ENCODE measurements at places on chromosomes 6 and 20.

DNA sequence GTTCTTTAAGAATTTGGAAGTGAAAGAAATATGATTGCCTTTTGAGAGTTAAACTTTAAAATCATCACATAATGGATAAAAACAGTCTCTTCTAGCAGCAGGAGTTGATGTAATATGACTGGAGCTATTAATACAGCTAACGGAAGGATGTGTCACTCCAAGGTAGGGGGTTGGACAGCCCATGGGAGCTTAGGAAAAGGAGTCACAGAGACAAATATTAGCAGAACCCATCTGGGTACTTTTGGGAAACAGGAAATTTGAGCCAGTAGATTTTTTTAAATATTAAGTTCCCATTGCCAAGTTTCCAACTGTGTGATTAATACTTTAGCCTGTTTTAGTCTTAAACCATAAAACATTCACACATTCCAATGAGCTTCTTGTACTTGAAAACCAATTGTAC is 164.7 kb upstream of the RIMS1 start:
- no peak for DNase-seq

DNA sequence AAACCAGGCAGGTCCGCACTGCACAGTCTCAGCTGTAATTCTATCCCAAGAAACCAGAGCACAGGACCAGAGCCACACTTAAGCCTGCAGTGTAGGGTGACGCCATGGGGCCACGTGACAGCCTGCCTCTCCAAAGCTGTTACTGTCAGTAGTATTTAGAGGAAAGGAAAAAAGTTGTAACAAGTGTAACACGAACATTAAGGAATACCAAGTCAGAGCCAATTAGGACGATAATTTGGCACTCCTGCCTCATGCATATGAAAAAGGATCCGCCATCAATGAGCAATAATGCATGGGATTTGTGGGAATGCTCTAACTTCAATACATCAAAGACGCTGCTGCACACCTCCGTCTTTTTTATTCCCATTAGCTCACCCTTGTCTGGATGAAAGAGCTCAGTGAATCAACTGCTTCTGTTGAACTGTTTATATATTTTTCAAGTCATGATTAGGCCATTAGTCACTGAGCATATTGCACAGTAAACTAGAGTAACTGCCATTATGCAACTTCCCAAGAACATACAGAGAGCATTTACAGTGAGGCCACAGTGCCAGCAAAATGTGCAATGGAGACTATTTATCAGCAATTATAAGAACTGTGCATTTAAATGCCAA is 79.9 kb downstream of the ATXN1 start:
- DNase-seq = no peak

DNA sequence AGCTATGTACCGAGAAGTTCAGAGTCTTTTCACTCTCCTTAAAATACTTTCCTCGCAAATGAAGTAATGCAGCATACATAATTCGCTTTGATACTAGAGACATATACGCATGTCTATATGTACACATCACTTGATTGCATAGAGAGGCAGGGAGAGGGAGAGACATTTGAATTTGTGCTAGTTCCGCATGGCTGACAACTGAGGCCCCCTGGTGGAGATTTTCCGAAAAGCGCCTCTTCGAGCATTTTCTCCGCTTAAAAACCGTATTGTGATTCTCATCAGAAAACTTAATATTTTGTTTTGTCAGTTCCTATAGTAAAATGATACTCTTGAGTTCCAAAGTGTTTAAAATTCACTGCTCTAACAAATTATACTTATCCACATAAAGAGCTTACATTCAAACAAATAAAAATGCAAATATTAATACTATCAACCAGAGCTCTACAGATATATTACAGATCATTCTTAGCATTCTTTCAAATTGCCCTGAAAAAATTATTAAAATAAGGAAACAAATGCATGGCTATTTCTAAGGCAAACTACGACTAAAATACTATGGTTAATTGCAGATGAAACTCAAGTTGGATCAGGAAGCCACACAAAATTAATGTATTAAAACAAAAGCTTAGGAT is 637 bp downstream of the MYLK4 start:
- no peak for DNase-seq

DNA sequence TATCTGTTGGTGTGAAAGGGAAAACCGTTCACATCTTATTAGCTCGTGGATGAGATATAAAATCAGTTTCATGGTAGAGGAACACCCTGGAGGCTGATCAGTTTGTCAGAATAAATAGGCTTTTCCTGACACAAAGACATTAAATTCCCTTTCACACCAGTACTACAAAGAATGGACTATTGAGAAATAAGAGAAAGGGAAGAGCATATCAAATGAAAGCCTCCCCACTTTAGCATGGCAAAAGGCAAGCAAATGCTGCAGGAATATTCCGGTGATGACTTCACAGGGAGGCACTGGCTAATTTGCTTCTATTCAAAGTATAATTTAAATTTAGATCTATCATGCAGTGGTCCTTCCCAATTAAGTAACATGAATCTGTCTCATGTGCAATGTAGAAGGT is 115.9 kb upstream of the AGPAT4 start:
- DNase-seq = no peak

GRCh38 chr6:83068616-83069015 is 1.1 kb downstream of the DOP1A start:
- DNase-seq = no peak

DNA sequence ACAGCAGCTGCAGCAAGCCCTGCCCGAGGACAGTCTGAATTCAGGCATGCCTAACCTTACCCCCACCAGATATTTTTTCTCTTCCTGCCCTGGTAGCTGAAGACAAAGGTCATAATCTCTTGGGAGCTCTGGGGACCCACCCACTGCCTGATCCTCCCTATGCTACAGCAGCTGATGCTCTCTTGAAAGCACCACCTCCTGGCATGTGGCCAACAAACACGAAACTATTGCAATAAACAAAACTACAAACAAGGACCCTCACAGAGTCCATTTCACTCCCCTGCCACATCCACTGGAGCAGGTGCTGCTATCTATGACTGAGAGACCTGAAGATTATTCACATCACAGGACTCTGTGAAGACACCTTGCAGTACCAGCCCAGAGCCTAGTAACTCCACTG is 238.5 kb upstream of the HS3ST5 start:
- DNase-seq = no peak

DNA sequence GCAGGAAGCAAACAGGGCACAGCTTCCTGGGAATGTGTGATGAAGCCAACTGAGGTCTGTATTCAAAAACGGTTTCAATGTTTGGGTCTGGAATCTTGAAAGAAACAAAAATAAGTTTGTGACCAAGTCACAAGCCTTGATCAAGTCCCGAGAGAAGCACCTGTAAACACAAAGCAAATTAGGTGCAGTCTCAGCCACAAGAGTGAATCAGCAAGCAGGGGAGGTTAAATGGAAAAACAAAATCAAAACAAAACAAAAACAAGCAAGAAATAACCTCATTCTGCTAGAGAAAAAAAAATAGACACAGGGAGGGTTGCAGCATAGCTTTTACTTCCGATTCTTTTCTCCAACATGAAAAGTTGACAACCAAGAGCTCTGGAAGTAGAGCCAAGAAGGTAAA is 201.7 kb downstream of the CLIC5 start:
- DNase-seq = no peak

- no peak for DNase-seq
These were observed at the start of gene LTB for GRCh38 chr6:31582230-31582643. Gene LTB (minus strand): TSS chr6:31582424. CDS start chr6:31582417, 7 bp downstream.

DNA sequence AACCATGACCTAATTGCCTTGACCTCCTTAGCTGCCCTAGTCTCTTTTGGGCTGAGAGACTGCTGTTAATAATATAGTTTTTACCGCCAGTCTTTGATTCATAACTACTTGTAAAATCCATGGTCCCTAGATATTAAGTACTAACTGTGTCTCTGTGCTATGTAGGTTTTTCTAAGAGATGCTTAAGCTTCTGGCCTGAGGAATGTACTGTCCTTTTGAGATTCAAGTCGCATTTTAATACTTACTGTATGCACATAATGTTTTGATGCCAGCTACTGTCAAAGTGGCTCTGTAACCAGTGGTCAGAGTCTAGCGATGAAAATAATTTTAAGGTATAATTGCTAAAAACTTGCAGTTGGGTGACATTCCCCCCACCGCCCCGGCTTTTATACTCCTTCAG is 2.1 kb downstream of the AKAP12 start:
- no peak for DNase-seq

DNA sequence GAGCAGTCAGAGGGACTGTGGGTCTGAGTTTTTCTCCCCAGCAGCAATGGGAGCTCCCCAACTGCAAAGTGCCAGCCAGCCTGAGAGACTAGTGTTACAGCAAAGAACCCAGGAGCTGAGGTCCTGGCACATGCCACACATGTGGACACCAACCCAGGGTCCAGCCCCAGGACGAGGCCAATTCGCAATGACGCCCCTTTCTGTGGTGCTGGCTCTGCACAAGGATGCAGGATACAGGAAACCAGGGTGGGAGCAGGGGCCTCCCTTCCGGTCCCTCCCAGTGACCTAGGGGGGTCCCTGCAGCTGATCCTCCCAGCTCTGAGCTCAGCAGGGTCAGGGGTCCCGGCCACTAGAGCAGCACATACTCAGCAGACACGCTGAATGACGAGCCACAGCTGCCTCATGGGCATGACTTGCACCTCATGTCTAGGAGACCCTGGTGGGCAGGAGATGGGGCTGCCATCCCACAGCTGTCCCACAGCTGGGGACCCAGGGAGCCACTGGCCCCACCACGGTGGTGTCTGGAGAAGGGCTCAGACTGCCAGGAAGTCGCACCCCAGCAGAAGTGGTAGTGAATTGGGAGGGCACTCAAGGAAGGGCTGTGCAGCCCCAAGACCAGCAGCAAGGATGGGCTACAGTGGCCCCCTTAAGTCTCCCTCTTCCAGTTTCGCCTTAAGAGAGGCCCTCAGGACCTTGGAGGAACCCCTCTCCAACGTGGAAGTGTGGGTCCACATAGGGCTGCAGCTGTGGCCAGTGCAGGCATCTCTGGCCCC is 3.6 kb downstream of the ARFRP1 start:
- no peak for DNase-seq

- no peak for DNase-seq
These were observed 55.1 kb downstream of the CEBPB start for GRCh38 chr20:50245498-50246366.

- no peak for DNase-seq
These were observed 158.7 kb downstream of the RNGTT start for GRCh38 chr6:88804701-88805100.

DNA sequence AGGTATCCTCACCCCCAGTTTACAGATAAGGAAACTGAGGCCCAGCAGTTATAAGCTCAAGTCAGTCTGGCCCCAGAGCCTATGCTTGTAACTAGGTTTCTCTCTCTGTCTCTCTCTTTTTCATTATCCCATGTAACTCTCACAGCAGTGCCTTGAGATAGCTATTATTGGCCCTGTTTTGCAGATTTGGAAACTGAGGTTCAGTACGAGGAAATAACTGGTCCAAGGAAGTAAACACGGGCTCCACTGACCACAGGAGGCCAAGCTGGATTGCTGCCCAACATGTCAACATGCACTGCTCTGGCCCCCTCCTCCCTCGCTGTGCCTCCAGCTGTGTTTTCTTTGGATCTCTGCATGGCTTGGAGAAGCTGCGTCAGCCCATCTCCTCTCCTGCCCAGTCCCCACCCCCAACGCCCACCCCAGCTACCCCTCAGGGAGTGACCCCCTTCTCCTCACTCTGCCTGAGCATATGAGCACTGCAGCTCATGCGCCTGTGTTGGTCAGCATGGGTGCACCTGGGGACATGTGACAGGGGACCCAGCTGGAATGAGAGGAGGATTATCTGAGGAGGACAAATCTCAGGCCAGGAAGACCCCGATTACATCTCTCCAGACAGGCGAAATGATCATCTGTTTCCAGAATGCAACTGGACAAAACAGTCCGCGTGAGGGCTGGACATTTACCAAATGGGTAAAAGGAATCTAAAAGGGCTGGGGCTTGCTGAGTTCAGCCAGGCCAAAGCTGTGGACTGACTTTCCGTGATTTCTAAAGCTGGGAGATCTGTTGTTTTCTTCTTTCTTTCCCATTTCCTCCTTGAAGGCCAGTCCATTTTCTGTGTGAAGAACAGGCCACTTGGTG is 7.8 kb upstream of the PLTP start:
- no peak for DNase-seq

- no peak for DNase-seq
These were observed 90.2 kb downstream of the PRKN start for GRCh38 chr6:162637317-162637716.

DNA sequence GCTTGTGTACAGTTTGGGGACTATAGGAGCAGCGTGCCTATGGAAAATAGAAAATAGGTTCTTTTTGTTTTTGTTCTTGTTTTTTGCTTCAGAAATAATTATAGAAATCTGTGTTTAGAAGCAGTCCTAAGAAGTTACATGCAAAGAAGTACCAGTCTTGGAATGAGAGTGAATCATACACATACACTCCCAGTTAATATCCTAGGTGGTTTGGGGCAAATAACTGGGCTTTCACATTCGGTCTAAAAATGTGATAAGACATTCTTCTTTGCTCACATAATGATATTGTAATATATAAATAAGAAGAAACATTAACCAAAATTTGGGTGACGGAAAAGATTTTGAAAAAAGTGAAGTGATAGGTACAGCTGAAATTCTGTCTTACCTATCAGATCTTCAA is 61.0 kb downstream of the ENPP1 start:
- no peak for DNase-seq

- no peak for DNase-seq
These were observed 45.2 kb upstream of the OSTM1 start for GRCh38 chr6:108119769-108120141.

DNA sequence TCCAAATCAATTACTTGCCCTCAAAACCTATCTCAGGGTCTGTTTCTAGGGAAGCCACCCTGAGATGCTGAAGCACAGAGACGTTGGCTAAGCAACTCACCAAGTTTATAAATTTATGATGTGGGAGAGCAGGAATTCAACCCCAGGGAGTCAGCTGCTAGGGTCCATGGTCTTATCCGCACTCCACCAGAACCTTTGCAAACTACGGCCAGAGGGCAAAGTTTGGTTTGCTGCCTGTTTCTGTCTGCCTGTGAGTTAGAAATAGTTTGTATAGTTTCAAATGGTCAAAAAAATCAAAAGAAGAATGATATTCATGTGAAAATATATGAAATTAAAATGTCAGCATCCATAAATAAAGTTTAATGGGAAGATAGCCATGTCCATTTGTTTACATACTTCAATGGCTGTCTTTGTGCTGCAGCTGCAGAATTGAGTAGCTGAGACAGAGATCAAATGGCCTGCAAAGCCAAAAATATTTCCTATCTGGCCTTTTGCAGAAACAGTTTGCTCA is 83.7 kb upstream of the ZFP64 start:
- no peak for DNase-seq

DNA sequence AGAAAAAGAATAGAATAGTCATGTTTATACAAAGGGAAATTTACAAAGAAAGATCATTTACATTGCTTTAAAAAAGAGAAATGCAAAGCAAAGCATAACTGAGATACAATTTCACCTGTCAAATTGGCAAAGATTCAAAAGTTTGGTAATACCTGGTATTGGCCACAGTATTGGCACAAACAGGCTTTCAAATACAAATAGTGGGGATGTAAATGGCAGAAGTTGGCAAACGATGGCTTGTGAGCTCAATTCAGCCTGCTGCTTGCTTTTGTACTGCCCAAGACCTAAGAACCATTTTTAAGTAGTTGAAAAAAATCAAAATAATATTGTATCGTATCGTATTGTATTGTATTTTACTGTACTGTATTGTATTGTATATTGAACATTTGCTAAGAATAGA is 194.5 kb upstream of the JAG1 start:
- DNase-seq = no peak

All from DMS79 treated with DMSO at 0.1 percent for 48 hours (cell line).